ENCODE measurements at places on chromosomes 12 and 14. TPM values are rescaled to one million over a fixed set of nuclear protein-coding genes. Genes with fewer than 3 reads are reported as not detected.

DNA sequence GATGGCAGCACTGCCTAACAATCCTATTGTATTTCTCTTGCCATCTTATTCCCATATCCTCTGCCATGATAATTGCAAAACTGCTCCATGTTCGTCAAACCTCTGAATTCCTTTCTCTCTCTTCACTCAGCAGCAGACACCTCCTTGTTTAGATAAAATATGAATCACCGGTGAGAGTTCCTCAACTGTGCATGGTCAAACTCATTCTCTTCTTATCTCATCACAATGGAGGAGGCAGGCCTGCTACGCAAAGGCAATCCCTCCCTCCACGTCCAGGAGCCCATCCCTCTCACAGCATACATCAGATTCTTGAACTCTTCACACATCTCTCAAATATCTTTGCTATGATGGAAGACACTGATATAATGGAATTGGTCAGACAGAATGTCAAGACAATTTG lies 90.1 kb upstream of the DAAM1 start:
- DNase-seq = no peak

PTPRO gene
- polyA plus RNA-seq = 205 TPM

SEL1L gene
- polyA plus RNA-seq = 71.9 TPM

COPS7A gene
- polyA plus RNA-seq = 70.3 TPM

GRCh38 chr12:116366456-116366776 lies 88.9 kb upstream of the MED13L start:
- no peak for DNase-seq

SPIC gene
- polyA plus RNA-seq = not detected

GRCh38 chr14:63295231-63295685 lies 23.5 kb downstream of the GPHB5 start:
- no peak for DNase-seq

- no peak for DNase-seq
Measured at GRCh38 chr12:70267550-70267949, 24.3 kb downstream of the CNOT2 start.

DNA sequence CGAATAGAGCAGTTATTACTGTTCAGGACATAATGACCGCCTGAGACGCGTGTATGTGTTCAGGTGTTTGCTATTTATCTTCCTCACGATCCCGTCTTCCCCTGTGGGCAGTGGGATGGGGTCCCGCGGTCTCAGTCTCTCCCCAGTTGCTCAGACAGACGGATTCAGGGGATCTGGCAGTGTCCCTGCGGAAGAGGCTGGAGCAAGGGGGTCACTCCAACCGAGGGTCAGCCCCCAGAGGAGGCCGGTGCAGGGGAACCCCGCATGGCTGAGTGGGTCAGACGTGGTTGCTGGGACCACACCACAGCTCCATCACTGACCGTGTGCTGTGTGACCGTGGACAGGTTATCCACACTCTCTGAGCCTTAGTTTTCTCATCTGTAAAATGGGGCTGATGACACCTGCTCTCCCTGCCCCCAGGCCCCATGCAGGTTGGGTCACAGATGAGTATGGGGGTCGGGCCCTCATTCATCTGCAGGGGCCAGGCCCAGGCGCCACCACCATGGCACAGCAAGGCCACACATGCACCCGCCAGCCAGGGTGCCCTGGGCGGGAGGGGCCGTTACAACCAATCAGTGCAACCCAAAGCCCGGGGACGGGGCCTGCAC lies 5.2 kb downstream of the MMP17 start:
- DNase-seq = no peak

DNA sequence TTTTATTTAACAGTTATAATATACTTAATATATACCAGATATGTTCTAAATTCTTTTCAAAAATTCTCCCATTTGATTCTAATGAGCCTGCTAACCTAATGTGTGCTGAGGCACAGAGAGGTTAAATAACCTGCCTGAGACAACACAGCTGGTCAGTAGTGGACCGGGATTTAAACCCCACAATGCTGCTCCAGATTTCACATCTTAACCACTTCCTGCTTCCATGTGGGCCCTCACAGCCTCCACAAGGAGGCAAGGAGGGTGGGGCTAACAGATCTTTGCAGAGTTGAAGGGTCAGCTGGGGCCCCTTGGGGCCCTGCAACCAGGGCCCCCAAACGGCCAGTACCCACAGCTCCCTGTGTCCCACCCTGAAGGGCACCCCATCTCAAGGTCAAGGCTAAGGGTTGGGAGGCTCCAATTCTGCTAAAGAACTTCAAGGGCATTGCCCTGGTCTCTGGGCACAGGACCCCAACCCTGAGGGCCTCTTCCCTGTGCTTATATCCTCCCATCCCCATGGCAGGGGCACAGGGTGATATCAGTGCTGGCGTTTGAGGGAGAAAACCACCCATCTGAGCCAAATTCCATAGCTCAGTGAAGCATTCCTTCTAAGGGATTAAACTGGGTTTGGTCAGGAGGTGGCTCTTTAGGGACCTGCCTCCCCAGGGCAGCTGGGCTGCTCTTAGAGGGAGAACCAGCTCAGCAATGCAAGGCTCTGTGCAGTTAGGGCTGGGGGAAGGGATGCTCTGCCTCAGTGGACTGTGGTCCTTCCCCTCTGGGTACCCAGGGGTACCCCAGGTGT lies 2.2 kb downstream of the KRT80 start:
- DNase-seq = no peak

GRCh38 chr12:45329702-45330101 lies 113.8 kb downstream of the ANO6 start:
- DNase-seq = no peak

TEAD4 gene
- polyA plus RNA-seq = 24.6 TPM

DNA sequence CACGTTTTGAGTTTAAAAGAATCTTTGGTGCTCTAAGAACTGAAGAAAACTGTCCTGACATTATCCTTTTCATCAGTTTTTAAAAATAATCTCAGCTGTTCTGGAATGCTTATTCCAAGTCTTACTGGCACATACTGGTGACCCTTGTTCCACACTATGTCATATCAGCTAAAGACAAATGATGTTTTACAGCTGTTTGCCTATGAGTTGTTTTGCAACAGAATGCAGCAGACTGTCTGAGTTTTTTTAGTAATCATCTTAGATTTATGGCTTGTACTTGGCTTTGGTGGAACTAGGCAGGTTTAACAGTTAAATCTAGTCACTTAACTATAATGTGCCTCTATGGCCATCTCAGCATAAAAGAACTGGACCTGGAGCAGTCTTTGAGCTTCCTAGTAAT lies 91.6 kb upstream of the GRIN2B start:
- DNase-seq = no peak

ADAMTS20 gene
- 0.83 TPM for polyA plus RNA-seq

- DNase-seq = no peak
Measured at GRCh38 chr12:95231190-95231589, 13.6 kb downstream of the VEZT start.

- DNase-seq = no peak
Measured at GRCh38 chr12:75748136-75748535, 236.7 kb upstream of the KRR1 start.

GRCh38 chr14:102883089-102883541 lies 39.3 kb upstream of the AMN start:
- DNase-seq = no peak

- DNase-seq = no peak
Measured at GRCh38 chr14:81298122-81298521, 77.4 kb upstream of the GTF2A1 start.

DNA sequence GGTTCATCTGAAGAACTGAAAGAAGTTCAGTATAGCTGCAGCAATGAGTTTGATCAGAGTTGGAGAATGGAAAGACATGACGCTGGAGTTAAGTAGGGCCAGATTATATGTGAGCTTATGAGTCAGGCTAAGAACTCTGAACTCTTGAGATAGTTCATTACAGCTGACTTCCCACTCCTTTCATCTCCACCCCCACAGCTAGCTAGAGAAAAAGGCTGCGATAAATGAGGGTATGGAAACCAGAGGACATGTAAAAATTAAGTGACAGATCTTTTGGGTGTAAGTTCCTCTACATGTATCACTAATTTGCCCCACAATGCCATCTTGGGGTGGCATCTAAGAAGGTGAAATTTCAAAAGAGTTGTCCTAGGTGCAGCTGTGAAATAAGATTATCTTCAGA lies 28.6 kb downstream of the PYM1 start:
- no peak for DNase-seq

- DNase-seq = no peak
Measured at GRCh38 chr14:44287858-44288257, 219.2 kb downstream of the FSCB start.

ACRBP gene
- polyA plus RNA-seq = 8.0 TPM

DNA sequence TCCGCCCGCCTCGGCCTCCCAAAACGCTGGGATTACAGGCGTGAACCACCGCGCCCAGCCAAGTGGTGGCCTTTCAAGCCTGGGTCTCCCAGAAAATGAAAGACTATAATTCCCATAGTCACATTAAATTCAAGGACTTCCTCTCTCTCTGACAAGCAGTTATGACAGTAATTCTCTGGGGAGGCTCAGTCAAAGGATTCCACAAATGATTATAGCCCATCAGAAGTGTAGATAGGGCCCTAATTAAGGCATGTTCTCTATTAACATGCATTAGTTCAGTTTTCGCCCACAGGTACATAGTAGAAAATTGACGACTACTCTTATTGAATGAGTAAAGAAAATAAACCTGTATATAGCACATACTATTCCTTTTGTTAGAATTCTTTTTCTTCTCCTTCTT lies 16.4 kb downstream of the PRMT8 start:
- no peak for DNase-seq

GRCh38 chr14:86357876-86358275 lies 827.9 kb downstream of the FLRT2 start:
- DNase-seq = peak; percentile 36

GRCh38 chr14:24395609-24396582 lies 2.9 kb upstream of the NYNRIN start:
- no peak for DNase-seq

- no peak for DNase-seq
Measured at GRCh38 chr12:56614627-56615026, 15.5 kb downstream of the BAZ2A start.

DNA sequence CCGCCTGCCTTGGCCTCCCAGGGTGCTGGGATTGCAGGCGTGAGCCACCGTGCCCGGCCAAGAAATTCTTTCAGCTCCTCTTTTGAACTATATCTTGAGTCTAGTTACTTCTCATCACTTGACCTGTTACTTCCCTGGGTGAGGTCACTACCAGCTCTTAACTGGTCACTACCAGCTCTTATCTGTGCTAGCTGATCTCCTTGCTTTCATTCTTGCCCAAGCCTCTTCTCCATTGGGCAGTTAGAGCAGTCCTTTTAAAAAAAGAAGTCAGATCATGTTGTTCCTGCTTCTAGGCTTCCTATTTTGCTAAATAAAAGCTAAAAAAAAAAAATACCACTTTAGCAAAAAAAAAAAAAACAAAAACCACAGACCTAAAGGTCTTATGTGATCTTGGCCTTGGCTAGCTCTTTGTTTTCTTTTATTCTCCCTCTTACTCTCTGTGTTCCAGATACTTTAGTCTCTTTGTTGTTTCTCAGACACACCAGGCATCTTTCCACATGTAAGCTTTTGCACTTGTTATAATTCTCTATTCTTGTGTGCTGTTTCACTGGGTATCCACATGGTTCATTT lies 63.5 kb downstream of the RAD51B start:
- no peak for DNase-seq

EML5 gene
- 3.4 TPM for polyA plus RNA-seq

DNA sequence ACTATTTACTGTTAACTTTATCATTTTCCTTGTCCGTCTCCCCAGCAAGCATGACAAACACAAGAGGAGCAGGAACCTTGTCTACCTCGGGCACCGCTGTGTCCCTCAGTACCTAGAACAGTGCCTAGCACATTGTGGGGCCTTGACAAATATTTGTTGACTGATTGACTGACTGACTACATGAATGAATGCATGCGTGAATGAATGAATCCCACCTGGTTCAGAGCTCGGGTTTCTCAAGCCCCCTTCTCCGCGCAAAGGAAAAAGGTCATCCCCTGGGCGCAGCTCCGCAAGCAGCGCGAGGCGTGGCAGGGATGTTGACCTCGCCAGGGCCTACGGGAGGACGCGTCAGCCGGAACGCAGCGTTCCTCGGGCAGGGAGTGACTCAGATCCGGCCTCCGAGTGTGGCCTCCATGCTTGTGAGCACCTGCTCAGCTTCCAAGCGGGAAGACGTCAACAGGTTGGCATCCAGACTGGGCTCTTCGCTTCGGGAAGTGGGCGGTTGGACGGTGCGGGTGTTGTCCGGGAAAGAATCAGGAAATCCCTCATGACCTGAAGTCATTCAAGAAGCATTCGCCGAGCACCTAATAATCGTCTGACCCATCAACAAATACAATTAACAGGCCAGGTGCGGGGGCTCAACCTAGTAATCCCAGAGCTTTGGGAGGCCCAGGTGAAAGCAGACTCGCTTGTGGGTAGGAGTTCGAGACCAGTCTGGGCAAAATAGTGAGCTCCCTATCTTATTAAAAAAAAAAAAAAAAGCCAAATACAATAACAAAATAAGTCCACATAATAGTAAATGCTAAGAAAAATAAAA lies 13.9 kb upstream of the UBC start:
- DNase-seq = peak; percentile 79

- peak; percentile 29 for DNase-seq
Measured at GRCh38 chr14:95156161-95157047, 925 bp downstream of the DICER1 start.

MFAP5 gene
- 0.10 TPM for polyA plus RNA-seq

C12orf56 gene
- polyA plus RNA-seq = 1.5 TPM

BIN2 gene
- 2.6 TPM for polyA plus RNA-seq

GRCh38 chr12:80745851-80746505 lies 29.3 kb downstream of the MYF5 start:
- no peak for DNase-seq

EIF2B1 gene
- 58.9 TPM for polyA plus RNA-seq

VRTN gene
- polyA plus RNA-seq = not detected

DNA sequence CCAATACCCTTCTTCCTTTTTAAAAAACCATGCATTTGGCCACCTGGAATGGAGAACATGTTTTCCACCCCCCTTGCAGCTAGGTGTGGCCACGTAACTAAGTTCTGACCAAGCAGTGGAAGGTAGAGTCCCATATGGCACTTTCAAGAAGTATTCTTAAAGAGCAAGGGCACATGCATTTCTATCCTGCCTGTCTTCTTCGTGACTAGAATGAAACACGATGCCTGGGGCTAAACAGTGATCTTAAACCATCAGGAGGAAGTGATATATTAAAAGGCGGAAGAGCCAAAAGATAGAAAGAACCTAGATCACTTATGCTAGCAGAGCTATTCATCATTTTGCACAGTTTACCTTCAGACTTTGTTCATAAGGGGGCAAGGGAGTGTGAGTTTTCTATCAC lies 16.0 kb upstream of the DDX11 start:
- DNase-seq = no peak

GRCh38 chr14:21098076-21098891 lies at the start of gene ZNF219:
ZNF219 (minus strand) TSS chr14:21098655; CDS start chr14:21093591, 5,064 bp downstream.
- no peak for DNase-seq

DNA sequence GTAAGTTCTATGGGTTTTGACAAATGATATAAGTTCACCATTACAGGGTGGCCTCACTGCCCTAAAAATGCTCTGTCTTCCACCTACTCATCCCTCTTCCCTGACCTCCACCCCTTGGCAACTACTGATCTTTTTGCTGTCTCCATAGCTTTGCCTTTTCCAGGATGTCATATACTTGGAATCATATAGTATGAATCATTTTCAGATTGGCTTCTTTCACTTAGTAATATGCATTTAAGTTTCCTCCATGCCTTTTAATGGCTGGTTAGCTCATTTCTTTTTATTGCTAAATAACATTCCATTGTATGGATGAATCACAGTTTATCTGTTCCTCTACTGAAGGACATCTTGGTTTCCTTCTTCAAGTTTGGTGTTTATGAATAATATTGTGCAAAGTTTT lies 14.0 kb upstream of the PEX5 start:
- DNase-seq = no peak

- DNase-seq = no peak
Measured at GRCh38 chr12:121953695-121954094, 35.3 kb downstream of the CFAP251 start.
